MM.1S (cell line): ENCODE measurements at places on chromosomes 6 and 20.
A peak's percentile ranks its signal among the peaks of the same experiment; 100 is the strongest.

- H3K36me3 ChIP-seq = no peaks in the 10 kb centered on the region
- no peaks in the 10 kb centered on the region for H3K27me3 ChIP-seq
- no peak for DNase-seq
- no peak overlapping the region for H3K4me3 ChIP-seq
- H3K27ac ChIP-seq = no peak overlapping the region
- peaks cover 8% of the 10 kb centered on the region; the same call in 1 of the 2 replicates for H3K4me1 ChIP-seq
Measured at GRCh38 chr20:33589059-33589458, 73.1 kb upstream of the C20orf144 start.

DNA sequence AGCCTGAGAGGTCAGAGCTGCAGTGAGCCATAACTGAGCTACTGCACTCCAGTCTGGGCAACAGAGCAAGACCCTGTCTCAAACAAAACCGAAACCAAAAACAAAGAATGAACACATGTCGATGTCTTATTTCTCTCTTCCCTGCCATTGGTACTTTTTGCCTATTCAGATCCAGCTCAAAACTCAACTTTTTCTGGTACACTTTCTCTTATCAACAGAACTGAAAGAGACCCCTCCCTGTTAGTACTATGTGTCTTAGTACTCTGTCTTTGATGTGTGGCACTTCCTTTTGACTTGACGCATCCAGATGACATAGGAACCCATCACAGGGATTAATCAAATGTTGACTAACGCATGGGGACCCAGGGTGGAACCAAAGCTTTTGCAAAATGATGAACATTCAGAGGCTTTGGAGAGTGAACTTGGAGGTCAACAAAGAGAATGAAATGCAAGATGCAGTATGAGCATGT is 44.8 kb downstream of the AKAP12 start:
- no peak for DNase-seq
- H3K4me3 ChIP-seq = no peak overlapping the region
- no peak overlapping the region for H3K27ac ChIP-seq
- no peaks in the 10 kb centered on the region for H3K27me3 ChIP-seq
- H3K4me1 ChIP-seq = no peaks in the 10 kb centered on the region
- H3K36me3 ChIP-seq = no peaks in the 10 kb centered on the region

DNA sequence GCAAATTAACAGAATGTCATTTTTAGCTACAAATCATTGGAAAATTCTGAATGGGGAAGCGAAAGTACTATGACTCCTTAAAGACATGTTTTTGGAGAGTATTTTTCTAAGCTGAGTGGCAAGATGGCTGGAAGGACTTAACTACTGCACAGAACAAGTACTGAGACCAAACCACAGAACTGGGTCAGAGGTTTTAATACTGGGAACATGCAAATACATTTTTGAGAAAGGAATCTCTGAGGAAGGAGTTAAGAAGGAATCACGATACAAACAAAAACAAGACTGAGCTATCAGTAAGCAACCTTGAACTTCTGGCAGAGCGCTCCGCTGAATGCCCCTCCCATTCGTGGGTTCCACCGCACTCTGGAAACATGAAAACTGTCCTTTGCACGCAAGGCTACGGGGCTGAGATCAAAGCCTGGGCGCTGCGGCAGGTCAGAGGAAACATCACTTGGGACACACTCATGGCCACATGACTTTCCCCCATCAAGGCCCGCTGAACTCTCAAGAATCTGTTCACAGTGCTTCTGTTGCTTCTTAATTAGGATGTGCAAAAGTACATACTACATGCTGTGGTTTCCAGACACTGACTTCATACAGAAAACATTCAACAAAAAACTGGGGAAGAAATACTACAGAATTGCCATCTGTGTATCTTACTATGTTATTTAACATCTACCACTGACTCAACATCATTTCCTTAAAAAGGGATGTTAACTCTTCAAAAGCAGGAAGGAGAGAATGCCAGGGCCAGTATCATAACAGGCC is 27.8 kb downstream of the SLC23A2 start:
- H3K27me3 ChIP-seq = no peaks in the 10 kb centered on the region
- H3K27ac ChIP-seq = peak overlapping the region; percentile 53
- H3K36me3 ChIP-seq = no peaks in the 10 kb centered on the region

- no peak for DNase-seq
- H3K27ac ChIP-seq = no peak overlapping the region
Measured at GRCh38 chr6:118764766-118765165, 113.4 kb upstream of the CEP85L start.

- no peaks in the 10 kb centered on the region for H3K36me3 ChIP-seq
- H3K27me3 ChIP-seq = no peaks in the 10 kb centered on the region
- H3K4me1 ChIP-seq = no peaks in the 10 kb centered on the region
- no peak overlapping the region for H3K27ac ChIP-seq
Measured at GRCh38 chr6:73104921-73105320, 120.4 kb downstream of the KHDC1L start.

- peaks cover under 1% of the 10 kb centered on the region; the same call in 1 of the 2 replicates for H3K27me3 ChIP-seq
- peaks cover 32% of the 10 kb centered on the region for H3K4me1 ChIP-seq
- peak; percentile 78 for DNase-seq
- H3K36me3 ChIP-seq = peaks cover 16% of the 10 kb centered on the region; the same call in 1 of the 2 replicates
- H3K27ac ChIP-seq = peak overlapping the region; percentile 98
Measured at GRCh38 chr20:57618091-57618763, 2.0 kb downstream of the ZBP1 start.

DNA sequence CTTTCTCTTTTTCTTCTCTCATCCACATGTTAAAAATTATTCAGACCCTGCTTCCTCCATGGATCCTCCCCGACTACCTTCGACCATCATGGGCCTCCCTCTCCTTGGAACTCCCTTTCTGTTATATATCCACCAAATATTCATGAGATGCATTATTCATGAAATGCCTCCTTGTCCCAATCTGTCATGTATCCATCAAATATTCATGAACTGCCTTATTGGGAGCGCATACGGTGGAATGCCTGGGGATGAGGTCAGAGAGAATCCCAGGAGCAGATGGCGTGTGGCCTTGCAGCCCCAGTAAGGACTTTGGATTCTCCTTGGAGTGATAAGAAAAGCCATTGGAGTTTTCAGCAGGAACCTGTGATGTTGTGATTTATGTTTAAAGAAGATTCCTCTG is 97.0 kb downstream of the NRN1 start:
- H3K36me3 ChIP-seq = no peaks in the 10 kb centered on the region
- no peak for DNase-seq
- H3K4me3 ChIP-seq = no peak overlapping the region
- H3K27ac ChIP-seq = no peak overlapping the region

GRCh38 chr6:7454696-7455358 is 65.2 kb downstream of the RIOK1 start:
- H3K4me1 ChIP-seq = no peaks in the 10 kb centered on the region
- H3K27me3 ChIP-seq = no peaks in the 10 kb centered on the region
- H3K36me3 ChIP-seq = no peaks in the 10 kb centered on the region
- H3K27ac ChIP-seq = no peak overlapping the region
- H3K4me3 ChIP-seq = no peak overlapping the region

DNA sequence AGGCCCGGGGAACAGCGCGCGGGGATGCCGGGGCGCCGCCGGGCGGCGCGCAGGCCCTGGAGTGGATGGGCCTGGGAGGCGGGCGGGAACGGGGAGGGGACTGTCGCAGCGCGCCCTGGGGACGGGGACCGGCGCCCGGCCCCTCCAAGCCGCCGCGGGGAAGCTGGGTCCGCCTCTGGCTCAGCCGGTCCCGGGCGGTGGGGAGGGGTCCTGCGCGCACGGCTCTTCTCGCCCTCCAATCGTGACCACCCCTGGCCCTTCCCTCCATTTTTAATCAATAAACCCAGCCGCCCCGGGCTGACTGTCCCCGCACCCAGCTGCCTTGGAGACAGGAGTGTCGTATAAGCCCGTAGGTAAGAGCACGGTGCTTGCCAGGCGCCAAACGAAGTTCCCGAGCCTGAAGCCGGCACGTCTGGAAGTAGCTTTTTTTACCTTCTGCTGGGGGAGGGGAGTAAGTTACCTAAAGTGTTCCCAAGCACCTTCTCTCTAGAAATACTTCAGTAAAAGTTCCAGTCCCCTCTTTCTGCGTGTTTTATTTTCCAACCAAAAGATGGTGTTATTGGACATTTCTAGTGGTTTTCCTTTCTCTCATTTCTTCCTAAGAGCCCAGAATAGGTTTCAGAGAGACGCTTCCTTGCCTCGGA is 780 bp upstream of the TAF4 start:
- H3K4me3 ChIP-seq = peak overlapping the region; percentile 79
- peak; percentile 37 for DNase-seq
- H3K27ac ChIP-seq = no peak overlapping the region
- no peaks in the 10 kb centered on the region for H3K36me3 ChIP-seq
- H3K27me3 ChIP-seq = peaks cover 22% of the 10 kb centered on the region

- no peak overlapping the region for H3K4me3 ChIP-seq
- 0 out of 2 replicates have a peak, but pooled peaks cover 6% of the 10 kb centered on the region for H3K36me3 ChIP-seq
- no peak overlapping the region for H3K27ac ChIP-seq
Measured at GRCh38 chr6:105326833-105327770, 75.8 kb downstream of the PREP start.

DNA sequence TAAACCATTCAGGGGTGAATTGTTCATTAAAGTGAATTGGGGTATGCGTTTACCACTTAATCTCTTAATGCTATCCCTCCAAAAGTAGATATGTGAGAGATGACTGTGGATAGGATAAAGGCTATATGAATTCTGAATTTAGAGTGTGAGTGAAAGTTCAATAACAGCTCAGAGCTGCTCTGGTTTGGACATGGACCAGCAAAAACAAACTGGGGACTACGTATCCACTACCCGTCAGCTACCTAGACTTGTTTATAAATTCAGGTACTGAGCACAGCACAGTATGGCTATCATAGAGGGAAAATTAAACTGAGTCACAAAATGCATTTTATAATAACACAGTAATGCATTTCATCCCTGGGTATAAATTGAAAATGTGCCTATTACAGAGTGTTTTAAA is 44.4 kb downstream of the HDDC2 start:
- H3K36me3 ChIP-seq = no peaks in the 10 kb centered on the region
- H3K27ac ChIP-seq = no peak overlapping the region
- H3K4me1 ChIP-seq = no peaks in the 10 kb centered on the region
- H3K27me3 ChIP-seq = no peaks in the 10 kb centered on the region

DNA sequence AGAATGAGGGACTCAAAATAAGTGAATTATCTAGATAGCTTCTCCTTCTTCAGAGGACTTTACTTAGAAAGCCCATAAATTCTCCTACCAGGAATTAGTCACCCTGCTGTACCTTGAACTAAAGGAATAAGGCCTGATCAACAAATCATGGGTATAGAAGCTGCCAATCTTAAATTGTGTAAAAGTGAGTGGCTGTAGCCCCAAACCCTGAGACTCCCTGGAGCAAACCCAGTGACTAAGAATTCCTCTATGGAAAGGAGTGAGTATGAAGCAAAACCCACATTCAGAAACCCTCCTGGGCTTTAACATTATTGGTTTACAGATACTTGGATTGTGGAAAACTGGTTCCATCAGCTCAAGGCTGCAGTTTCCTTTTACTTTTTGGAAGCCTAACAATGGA is 285.8 kb upstream of the TBX18 start:
- H3K4me1 ChIP-seq = no peaks in the 10 kb centered on the region
- no peaks in the 10 kb centered on the region for H3K36me3 ChIP-seq
- DNase-seq = no peak
- H3K27ac ChIP-seq = no peak overlapping the region
- H3K4me3 ChIP-seq = no peak overlapping the region

- H3K4me3 ChIP-seq = no peak overlapping the region
- H3K27ac ChIP-seq = no peak overlapping the region
- no peak for DNase-seq
- no peaks in the 10 kb centered on the region for H3K36me3 ChIP-seq
Measured at GRCh38 chr20:49886571-49887213, 28.6 kb downstream of the SPATA2 start.

- no peaks in the 10 kb centered on the region for H3K36me3 ChIP-seq
- H3K4me3 ChIP-seq = no peak overlapping the region
- no peaks in the 10 kb centered on the region for H3K27me3 ChIP-seq
- H3K4me1 ChIP-seq = peaks cover 6% of the 10 kb centered on the region; the same call in 1 of the 2 replicates
- no peak overlapping the region for H3K27ac ChIP-seq
Measured at GRCh38 chr20:32522776-32523612, 62.1 kb downstream of the NOL4L start.

DNA sequence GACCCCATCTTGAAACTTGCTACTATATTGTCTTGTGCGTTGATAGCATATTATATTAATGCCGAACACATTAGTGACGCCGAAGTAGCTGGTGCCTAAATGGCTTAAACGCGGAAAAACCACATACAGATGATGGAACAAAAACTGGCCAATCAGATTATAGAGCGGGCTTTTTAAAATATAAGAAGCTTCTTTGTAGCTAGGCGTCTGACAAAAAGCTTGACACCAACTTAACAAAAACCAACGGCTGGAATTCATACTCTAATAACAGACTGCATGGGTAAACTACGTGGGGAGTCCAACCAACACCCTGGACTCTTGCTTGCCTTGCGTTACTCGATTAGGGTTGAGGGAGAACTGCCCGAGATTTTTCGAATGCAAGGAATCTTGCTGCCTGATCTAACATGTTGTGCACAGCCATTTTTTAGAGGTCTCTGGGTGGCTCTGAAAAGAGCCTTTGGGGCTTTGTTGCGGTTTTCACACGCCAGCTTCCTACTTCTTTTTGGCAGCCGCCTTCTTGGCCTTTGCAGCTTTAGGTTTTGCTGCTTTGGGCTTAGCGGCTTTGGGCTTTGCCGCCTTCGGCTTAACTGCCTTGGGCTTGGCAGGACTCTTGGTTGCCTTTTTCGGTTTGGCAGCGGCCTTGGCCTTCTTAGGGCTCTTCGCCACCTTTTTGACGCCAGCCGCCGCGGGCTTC is 45.7 kb downstream of the OR2B2 start:
- peak; percentile 72 for DNase-seq
- H3K4me1 ChIP-seq = peaks cover 4% of the 10 kb centered on the region; the same call in 1 of the 2 replicates
- peak overlapping the region; percentile 84 for H3K27ac ChIP-seq
- no peaks in the 10 kb centered on the region for H3K27me3 ChIP-seq
- H3K4me3 ChIP-seq = peak overlapping the region; percentile 57

DNA sequence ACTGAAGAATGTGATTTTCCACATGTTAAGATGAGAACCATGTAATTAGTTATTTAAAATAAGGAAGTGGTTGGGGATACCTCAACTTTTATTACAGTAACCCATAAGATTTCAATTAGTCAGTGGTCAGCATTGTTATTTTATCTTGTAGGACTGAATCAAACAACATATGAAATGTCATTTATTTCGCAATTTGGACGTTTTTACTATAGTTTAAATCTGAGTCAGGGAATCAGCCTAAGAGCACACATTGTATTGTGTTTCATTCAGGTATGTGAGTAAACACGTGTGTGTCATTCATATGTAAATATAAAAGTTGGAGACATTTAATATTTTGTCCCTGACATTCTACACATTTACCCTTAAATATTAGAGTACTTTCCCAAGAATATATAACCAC is 1418.7 kb downstream of the GRIK2 start:
- no peaks in the 10 kb centered on the region for H3K36me3 ChIP-seq
- H3K4me3 ChIP-seq = no peak overlapping the region
- no peak overlapping the region for H3K27ac ChIP-seq
- DNase-seq = no peak
- no peaks in the 10 kb centered on the region for H3K4me1 ChIP-seq

- H3K36me3 ChIP-seq = no peaks in the 10 kb centered on the region
- peaks cover 8% of the 10 kb centered on the region for H3K4me1 ChIP-seq
- H3K27ac ChIP-seq = no peak overlapping the region
- H3K27me3 ChIP-seq = no peaks in the 10 kb centered on the region
- DNase-seq = peak; percentile 31
Measured at GRCh38 chr6:63352069-63352543, 32.3 kb upstream of the LGSN start.

- no peaks in the 10 kb centered on the region for H3K27me3 ChIP-seq
- no peak overlapping the region for H3K4me3 ChIP-seq
- no peaks in the 10 kb centered on the region for H3K36me3 ChIP-seq
- DNase-seq = no peak
- peaks cover 5% of the 10 kb centered on the region; the same call in 1 of the 2 replicates for H3K4me1 ChIP-seq
- no peak overlapping the region for H3K27ac ChIP-seq
Measured at GRCh38 chr20:59864726-59865125, 68.7 kb downstream of the SYCP2 start.

- H3K27me3 ChIP-seq = no peaks in the 10 kb centered on the region
- H3K27ac ChIP-seq = no peak overlapping the region
- no peaks in the 10 kb centered on the region for H3K4me1 ChIP-seq
- no peak for DNase-seq
Measured at GRCh38 chr6:68040312-68040778, 594.7 kb upstream of the ADGRB3 start.
